ENCODE measurements at places on chromosomes 4 and X.

DNA sequence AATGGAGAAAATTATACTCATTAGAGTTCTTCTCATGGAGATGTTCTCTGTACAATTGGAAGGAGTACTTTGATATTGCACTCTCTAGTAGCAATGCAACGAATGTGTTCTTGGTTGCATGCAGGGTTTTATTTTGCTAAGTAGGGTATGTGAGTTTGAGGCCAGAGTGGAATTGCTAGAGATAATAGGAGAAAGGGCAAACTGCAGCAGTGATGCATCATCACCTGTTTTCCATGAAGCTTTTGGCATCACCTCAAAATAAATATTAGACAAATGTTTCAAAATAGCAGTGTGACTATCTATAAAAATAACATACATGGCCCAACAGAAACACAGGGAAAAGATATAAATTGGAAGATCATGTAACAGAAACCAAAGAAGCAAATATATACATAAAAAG lies 93.3 kb downstream of the TIGD2 start:
- DNase-seq: no peak

DNA sequence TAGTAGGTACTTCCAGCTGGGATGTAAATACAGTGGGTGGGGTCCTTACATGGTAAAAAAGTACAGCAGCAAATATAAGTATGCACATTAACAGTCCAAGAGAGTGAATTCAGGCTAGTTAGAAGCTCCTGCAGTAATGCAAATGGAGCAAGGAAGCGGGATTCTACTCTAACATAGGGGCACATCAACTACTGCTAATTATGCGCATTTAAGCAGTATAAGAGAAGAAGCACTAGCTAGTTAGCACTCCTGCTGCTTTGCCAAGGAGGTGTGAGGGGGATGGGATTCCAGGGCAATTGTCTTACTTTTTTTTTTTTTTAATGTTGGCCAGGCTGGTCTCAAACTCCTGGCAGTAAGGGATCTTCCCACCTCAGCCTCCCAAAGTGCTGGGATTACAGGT lies 284.1 kb downstream of the CHIC1 start:
- no peak for DNase-seq

DNA sequence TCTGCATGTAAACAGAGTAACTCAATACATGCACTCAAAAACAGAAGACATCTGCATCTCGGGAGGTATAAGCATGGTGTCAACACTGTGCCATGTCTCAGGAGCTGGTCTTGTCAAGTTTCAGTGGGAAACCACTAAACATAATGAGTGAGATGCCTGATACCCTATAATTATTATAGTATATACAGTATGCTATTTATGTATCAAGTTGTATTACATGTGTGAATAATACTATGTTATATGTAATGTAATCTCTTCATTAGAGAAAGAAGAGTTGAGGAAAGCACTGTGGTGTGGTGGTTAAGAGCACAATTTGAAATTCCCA lies 2.5 kb downstream of the PPBP start:
- no peak for DNase-seq

DNA sequence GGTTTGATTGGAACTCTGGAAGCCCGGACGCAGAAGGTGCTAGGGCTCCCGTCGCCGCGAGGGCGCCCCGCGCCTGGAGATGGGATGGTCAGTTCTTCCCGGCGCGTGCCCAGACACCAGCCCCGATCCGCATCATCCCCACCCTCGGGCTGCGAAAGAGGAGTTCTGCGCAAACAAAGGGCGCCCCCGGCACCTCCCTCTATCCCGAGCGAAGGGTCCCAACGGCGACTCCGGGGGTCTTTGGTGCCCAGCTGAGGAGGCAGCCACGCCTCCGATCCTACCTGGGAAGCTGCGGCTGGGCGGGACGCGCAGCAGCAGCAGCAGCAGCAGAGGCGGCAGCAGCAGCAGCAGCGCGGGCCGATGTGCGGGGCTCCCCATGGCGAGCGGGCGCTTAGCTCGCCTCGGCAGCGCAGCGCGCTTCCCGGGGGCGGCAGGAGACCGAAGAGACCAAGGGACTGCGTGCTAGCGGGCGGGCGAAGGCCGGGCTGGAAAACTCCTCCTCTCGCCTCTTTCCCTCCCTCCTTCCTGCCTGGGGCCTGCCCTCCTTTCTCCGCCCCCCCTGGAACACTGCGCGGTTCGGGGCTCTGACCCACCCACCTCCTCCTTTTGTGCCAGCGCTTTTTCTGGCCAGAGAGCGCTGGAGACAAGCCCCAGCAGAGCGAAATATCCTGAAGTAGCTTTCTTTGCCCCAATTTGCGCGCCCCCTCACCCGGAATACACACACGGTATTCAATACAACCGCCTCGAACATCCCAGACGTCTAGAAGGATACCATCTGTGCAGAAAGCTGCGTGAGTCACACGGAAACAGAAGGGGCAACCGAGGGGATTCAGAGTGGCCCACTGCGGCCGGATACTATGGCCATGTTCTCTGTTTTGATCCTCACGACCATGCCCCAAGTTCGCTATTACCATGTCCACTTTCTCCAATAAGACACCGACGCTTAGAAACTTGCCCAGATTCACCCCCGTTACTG lies at the start of gene SRPX:
Gene SRPX, minus strand, starts transcription at position 457 of the 976 bp plus-strand sequence. Its CDS starts 79 bp downstream, at position 378.
- no peak for DNase-seq

GRCh38 chr4:95251568-95251967 lies 297.2 kb downstream of the UNC5C start:
- no peak for DNase-seq

- no peak for DNase-seq
Measured at GRCh38 chr4:37754410-37755185, 68.4 kb upstream of the RELL1 start.
